ENCODE measurements at places on chromosomes 4 and X.

DNA sequence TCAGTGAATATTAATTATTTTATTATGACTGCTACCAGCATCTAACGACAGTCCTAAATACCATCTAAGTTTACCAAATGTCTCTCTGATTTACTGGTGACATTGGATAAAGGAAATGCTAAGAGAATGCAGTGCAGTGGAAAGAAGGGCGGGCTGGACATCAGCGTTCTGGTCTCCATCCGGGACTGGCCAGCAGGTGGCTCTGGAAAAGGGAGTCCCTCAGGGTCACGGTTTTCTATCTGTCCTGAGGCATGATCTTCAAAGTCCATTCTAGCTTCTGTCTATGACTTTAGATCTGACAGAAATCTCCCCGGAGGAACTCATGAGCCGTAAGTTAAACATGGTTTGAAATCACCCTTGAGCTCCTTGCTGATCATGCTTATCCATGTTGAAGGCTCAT is 3.3 kb downstream of the TRIM2 start:
- no peak for DNase-seq

DNA sequence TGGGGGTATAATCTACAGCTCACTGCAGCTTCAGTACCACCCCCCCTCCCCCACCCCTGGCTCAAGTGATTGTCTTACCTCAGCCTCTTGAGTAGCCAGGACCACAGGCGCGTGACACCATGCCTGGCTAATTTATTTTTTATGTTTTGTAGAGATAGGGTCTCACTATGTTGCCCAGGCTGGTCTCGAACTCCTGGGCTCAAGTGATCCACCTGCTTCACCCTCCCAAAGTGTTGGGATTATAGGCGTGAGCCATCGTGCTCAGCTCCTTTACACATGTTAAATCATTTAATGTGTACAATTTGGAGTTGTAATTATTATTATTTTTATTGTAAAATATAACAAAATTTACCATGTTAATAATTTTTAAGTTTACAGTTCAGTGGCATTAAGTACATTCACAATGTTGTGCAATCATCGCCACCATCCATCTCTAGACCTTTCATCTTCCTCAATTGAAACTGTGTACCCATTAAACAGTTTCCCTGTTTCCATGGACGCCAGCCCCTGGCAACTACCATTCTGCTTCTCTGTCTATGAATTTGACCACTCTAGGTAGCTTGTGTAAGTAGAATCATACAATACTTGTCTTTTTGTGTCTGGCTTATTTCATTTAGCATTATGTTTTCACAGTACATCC is 6.1 kb downstream of the SLAIN2 start:
- DNase-seq: no peak

GRCh38 chrX:67523932-67524331 is 19.9 kb upstream of the AR start:
- no peak for DNase-seq

GRCh38 chr4:152992027-152992426 is 55.9 kb downstream of the FHDC1 start:
- DNase-seq: no peak

DNA sequence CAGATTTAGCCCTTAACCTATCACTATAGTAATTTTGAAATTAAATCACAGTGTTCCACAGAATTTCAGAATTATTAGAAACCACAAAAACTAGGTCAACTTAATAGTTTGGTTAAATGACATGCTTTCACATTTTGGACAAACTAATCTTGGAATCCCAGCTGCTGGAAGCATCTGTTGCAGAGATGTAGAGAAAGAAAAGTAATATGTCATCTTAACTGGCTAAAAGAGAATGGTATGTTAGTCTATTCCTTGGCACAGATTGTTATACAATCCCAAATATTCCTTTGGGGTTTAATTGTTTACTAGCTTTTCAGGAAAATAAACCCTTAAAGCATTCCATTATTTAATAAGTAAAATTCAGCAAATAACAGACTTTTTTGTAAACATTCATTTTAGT is 519.9 kb downstream of the IL15 start:
- DNase-seq: no peak

DNA sequence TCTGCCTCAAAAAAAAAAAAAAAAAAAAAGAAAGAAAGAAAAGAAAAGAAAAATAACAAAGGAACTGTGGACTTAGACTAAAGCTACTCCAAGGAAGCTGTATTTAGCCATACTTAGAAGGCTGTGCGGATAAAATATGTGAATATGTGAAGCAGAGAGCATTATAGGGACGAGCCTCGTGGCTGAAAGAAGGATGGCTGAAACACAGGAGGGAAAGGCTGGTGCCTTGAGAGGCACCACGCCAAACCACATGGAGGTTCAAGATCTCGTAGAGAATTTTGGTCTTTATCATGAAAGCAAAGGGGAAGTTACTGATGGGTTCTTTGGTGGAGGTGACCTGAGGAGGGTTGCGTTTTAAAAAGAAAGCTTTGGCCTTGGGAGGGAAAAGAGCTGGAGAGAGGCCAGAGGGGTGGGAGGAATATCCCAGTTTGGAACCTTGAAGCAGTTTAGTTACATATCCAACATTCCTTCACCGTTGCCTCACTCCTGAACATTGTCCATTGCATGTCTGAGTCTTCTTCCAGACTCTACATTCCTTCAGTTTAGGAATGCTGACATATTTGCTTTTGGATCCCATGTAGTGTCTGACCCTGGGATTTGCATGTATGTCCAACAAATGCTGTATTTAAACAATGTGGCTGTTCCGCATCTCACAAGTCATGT is 82.5 kb downstream of the CPE start:
- no peak for DNase-seq

- no peak for DNase-seq
Observed at GRCh38 chr4:7867701-7868435, 71.8 kb downstream of the AFAP1 start.
